ENCODE measurements at places on chromosomes 1 and 21. TPM values are rescaled to one million over a fixed set of nuclear protein-coding genes. Genes with fewer than 3 reads are reported as not detected.

Gene ELF3
- 0.59 TPM for total RNA-seq

Gene SLAMF9
- not detected for total RNA-seq

Gene ROR1
- 11.7 TPM for total RNA-seq

Gene ADAMTSL4
- total RNA-seq = 7.7 TPM
